DMS79 (cell line): ENCODE measurements at places on chromosomes 2 and 18.

GRCh38 chr2:232634206-232635150 lies 1.1 kb downstream of the EFHD1 start:
- no peak for DNase-seq

GRCh38 chr2:226002438-226002837 lies 602.9 kb downstream of the NYAP2 start:
- no peak for DNase-seq

- DNase-seq = no peak
Measured at GRCh38 chr18:51251625-51252024, 54.1 kb upstream of the MEX3C start.

DNA sequence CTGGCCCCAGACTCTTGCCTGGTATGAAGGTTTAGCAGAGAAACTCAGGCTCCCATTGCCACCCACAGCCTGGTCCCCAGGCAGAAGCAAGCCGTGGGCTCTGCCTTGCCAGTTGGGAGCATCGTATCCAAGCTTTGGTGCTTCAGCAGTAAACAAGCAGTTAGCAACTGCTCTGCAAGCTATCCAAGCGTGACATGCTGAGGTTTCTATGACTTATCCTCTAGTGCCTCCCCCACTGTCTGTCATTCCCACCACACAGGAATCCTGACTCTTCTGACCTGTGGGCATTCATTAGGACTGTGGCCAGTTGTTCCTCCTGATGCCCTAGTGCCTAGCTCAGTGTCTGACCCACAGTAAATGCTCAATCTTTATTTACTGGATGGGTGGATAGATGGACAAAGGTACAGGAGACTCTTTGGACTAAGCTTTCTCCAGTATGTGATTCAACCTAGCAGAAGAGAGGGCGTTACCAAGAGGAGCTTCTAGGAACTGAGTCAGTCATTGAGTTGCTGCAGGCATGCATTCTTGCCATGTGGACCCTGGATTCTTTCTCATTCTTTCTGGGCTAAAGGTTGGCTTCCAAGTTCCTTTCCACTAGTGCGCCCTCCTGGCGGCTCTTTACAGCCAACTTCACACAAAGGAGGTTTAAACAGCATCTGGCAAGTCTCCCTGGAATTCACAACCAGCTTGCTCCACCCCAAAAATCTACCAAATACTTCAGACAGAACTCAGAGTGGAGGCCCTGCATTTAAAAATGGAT lies 40.6 kb upstream of the MRPL19 start:
- DNase-seq = no peak

DNA sequence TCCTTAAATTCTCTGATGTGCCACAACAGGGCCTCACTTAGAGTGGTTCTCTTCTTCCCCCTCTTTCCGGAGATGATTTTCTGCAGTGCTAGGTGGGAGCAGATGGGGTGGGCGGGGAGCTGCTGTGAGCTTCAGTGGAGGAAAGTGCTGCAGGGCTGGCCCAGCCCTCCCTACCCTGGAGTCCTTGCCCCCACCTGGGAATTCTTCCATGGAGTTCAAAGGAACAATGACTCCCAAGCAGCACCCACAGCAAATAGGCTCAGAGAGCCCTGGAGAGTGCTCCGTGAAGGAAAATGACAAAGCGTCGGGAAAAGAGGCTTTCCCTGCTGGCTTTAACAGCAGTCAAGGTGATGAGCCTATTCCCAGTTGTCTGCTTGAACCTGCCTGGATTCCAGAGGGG lies 28.8 kb downstream of the LOXHD1 start:
- DNase-seq = no peak

- no peak for DNase-seq
Measured at GRCh38 chr18:10659000-10659399, 133.2 kb downstream of the NAPG start.
